A549 treated with CpdA at 1 μM for 4 hours (cell line): ENCODE measurements at places on chromosomes 12 and 14. TPM values are rescaled to one million over a fixed set of nuclear protein-coding genes. Genes with fewer than 3 reads are reported as not detected.

WSB2 gene
- total RNA-seq = 68.6 to 73.1 TPM (median 69.4 TPM) in 5 replicates

OR4E1 gene
- total RNA-seq = not detected in 5 replicates

CDKN1B gene
- total RNA-seq = 18.4 to 20.4 TPM (median 19.4 TPM) in 5 replicates

LMO3 gene
- not detected in 5 replicates for total RNA-seq

CPM gene
- total RNA-seq = 6.5 to 9.3 TPM (median 7.9 TPM) in 5 replicates

MGP gene
- total RNA-seq = 0.06 TPM in 1 of 5 replicates, not detected in the others
